ENCODE measurements at places on chromosomes 2 and 18. TPM values are rescaled to one million over a fixed set of nuclear protein-coding genes. Genes with fewer than 3 reads are reported as not detected.

Gene ING5
- polyA plus RNA-seq: 55.8 TPM

GRCh38 chr2:138853296-138853695, 73.1 kb upstream of the NXPH2 start:
- DNase-seq: no peak

DNA sequence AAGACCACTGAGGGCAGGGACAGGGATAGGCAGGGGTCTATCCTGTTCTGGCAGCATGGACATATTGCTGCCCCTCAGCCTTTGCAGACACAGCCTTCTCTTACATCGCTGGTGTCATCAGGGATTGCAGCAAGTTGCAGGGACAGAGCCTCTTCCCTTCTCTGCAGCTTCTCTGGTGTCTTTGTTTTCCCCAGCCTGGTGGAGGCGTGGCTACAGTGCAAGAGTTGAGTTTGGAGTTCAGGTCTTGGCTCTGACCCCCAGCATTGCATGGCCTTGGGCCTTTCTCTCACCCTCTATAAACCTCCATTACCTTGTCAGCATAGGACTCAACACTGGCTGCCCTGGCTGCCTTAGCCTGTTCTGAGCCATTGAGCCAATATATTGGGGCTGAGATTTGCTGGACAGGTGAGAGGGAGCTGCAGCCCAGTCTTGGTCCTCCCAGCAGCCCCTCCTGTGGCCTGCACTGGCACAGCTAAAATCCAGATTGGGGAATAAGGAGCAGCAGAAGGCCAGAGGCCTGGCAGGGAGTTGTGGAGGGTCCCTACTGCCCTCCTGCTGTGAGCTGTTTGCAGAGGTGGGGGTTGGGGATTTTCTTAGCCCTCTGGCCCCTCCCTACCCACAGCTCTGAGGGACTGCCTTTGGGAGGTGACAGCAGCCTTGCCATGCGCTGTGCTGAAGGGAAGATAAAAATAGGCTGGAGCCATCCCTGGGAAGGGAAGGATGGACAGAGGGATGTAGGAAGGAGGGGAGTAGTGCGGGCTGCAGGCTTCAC, 22.8 kb downstream of the EHD3 start:
- DNase-seq: no peak

DNA sequence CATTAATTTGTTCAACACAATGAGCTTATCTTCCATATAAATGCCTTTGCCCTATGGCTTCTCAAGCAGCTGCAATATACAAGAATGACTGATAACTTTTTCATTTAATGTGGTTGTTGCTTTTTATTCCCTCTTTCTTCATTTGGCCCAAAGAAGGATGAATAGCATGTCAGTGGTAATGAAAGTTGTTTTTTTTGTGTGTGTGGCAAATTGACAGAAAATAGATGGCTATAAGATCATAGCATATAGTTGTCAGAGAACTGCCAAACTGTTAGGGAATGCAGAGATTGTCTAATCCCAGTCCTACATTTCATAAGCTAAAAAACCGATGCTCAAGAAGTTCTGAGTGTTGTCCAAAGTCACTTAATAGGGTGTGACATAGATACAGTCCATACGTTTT, 244.3 kb downstream of the ACTR3 start:
- no peak for DNase-seq

Gene RFTN2
- polyA plus RNA-seq: 23.3 TPM

GRCh38 chr2:10283106-10284062, 19.3 kb upstream of the HPCAL1 start:
- DNase-seq: no peak

- no peak for DNase-seq
These were observed 75.6 kb downstream of the TPGS2 start for GRCh38 chr18:36752929-36753865.

- DNase-seq: no peak
These were observed 9.2 kb downstream of the SGPP2 start for GRCh38 chr2:222433332-222434173.

DNA sequence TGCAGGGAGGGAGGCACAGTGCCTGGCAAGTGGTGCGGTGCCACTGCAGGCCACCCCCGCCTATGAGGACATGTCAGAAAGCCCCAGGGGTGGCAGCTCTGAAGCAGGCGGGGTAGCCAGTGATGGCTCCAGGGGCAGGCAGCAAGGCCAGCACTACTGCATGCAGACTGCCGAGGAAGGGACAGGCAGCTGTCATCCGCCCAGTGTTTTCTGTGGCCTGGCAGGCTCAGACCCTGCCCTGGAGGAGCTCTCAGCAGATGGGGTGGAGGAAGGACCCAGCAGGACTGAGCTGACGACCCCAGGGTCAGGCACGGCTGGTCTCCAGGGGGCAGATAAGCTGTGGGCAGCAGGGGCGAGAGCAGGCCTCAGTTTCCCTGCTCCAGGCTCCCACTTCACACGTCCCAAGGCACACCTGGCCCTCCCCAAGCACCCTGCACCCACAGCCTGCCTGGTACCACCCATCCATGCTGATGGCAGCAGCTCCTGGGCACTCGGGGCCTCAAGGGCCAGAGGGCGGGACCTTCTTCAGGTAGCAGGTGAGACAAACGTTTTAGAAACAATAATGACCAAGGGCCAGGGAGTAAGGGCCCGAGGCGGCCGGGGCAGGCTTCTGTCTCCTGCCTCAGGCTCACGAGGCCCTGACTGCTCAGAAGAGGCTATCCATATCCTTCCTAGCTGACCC, 48.5 kb downstream of the HS6ST1 start:
- DNase-seq: no peak

- DNase-seq: no peak
These were observed 5.0 kb downstream of the ARL4C start for GRCh38 chr2:234491897-234492296.

DNA sequence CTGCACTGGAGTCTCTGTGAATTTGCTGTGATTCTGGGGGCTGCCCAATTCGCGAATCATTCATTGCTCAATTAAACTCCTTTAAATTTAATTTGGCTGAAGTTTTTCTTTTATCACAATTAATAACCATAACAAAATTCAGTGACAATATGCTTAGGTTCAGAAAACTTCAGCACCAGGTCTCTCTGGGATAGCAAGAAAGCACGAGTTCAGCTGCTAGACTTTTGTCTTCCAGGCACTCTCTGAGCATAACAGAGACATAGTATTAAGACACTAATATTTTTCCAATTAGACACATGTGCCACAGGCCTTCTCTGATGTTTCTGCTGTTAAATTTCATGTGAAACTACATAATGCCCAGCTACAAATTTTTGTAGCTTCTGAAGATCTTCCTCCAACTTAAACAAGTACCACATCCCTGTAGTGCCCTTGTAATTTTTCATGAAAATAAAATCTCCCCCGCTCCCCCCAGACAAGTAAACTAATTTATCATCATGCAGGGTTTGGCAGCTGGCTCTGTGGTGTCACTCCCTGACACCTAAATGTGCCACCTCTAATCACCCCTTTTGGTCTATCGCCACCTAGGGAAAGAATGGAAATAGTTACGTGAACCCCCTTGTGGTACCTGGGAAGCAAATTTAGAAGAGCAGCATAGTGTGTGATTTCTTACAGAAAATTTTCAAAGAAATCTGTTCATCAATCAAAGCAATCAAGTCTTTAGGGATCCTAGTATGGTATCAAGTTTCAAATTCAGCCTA, 94.1 kb downstream of the CSRNP3 start:
- no peak for DNase-seq

Gene NOSTRIN
- polyA plus RNA-seq: 32.0 TPM

DNA sequence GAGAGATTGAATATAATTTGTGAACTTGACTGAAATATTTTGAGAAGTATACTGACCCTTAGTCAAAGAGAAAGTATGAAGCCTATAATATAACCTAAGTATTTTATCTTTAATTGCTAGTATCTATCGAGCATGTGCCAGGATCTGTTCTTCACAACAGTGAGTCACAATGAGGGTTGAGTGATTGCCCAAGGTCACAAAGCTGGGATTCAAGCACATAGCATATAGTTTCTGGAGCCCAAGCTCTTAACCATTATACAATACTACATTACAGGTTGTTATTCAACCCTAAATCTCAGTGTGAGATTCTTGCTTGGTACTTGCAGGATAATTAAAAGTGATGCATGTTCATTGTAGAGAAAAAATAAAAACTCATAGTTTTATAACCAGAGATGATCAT, 97.2 kb downstream of the RAB3GAP1 start:
- no peak for DNase-seq

Gene GBX2
- polyA plus RNA-seq: 0.51 TPM

GRCh38 chr2:180412219-180412618, 405.1 kb upstream of the CWC22 start:
- no peak for DNase-seq

DNA sequence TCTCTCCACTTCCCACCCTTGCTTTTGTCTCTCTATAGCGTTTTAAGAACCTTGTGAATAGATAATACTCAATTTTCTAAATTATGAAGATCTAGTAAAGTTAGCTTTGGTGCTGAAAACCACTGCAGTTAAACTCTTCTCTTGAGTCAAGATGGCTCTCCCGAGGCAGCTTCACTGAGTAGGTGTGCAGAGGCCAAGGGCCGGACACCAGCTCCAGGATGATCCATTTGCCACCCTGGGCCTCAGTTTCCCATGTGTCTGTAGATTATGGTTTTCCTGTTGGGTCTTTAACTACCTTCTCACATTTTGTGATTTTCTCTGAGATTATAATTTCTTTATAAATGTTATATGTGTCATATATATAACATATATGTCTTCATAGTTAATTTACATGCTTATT, 68.5 kb upstream of the SH3RF3 start:
- DNase-seq: no peak

Gene SRD5A2
- polyA plus RNA-seq: 0.07 TPM

DNA sequence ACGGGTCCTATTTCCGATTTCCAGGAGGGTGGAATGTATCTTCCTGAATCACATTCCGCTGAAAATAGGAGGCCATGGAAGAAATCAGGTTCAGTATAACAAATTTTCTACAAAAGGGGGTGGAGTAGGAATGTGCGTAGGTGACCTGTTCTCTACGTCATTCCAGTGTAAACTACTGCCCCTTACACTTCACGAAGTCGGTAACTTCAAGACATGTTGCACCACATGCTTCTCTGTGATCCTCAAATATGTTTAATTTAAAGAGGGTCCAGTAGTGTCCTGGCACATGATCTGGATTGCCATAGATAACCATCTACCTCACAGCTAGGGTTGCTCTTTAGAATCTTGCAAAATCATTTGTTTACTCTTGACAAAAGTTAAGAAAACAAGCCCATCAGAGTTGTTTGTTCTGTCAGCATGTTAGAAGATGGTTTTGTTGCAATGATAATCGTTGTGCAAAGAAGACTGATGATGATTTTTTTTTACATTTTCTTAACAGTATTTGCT, 7.5 kb upstream of the CPS1 start:
- no peak for DNase-seq

Gene NCKAP1
- 139 TPM for polyA plus RNA-seq

- no peak for DNase-seq
These were observed 145.2 kb downstream of the CELF4 start for GRCh38 chr18:37420315-37420880.
